ENCODE measurements at places on chromosomes 12 and 14.

DNA sequence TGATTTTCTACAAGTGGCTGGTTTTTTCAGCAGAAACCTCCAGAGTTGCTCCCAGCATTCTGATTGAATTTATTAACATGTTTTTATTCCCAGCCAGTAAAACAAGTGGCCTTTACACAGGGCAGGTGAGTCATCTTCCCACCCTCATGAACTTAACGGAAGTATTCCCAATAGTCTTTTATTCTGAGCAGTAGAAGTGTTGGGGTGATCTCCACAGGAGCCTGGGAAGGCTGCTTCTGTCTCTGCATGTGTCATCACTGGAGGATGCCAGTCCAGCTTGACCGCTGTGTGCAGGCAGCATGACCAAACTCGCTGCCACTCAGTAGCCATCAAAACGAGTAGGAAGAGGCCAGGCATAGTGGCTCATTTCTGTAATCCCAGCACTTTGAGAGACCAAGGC is 13.4 kb upstream of the DNAH10 start:
- no peak for DNase-seq
- H3K4me3 ChIP-seq: no peak overlapping the region

GRCh38 chr12:44510510-44510909 is 365.6 kb downstream of the NELL2 start:
- H3K36me3 ChIP-seq: no peaks in the 10 kb centered on the region
- no peak for DNase-seq
- no peak overlapping the region for H3K4me3 ChIP-seq
- H3K27ac ChIP-seq: no peak overlapping the region
- no peaks in the 10 kb centered on the region for H3K27me3 ChIP-seq

- H3K27me3 ChIP-seq: peaks cover 6% of the 10 kb centered on the region
- H3K4me3 ChIP-seq: no peak overlapping the region
- no peaks in the 10 kb centered on the region for H3K36me3 ChIP-seq
- no peaks in the 10 kb centered on the region for H3K4me1 ChIP-seq
These were observed 473.1 kb downstream of the EGLN3 start for GRCh38 chr14:33477797-33478196.

DNA sequence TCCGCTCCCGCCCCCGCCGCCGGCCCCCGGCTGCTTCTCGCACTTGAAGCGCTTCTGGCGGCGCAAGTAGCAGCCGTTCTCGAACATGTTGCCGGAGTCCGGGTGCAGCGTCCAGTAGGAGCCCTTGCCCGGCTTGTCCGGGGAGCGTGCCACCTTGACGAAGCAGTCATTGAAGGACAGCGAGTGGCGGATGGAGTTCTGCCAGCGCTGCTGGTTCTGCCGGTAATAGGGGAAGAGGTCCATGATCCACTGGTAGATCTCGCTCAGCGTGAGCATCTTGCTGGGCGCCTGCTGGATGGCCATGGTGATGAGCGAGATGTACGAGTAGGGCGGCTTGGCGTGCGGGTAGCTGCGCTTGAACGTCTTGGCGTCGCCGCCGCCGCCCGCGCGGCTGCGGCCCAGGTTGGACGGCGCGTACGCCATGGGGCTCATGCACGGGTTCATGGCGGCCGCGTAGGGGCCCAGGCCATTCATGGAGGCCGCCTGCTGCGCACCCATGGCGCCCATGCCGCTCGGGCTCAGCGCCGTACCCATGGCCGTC is 3.0 kb downstream of the FOXA1 start:
- peaks cover 42% of the 10 kb centered on the region for H3K4me1 ChIP-seq
- no peak for DNase-seq
- H3K27ac ChIP-seq: no peak overlapping the region
- H3K27me3 ChIP-seq: peaks cover 100% of the 10 kb centered on the region
- no peak overlapping the region for H3K4me3 ChIP-seq

DNA sequence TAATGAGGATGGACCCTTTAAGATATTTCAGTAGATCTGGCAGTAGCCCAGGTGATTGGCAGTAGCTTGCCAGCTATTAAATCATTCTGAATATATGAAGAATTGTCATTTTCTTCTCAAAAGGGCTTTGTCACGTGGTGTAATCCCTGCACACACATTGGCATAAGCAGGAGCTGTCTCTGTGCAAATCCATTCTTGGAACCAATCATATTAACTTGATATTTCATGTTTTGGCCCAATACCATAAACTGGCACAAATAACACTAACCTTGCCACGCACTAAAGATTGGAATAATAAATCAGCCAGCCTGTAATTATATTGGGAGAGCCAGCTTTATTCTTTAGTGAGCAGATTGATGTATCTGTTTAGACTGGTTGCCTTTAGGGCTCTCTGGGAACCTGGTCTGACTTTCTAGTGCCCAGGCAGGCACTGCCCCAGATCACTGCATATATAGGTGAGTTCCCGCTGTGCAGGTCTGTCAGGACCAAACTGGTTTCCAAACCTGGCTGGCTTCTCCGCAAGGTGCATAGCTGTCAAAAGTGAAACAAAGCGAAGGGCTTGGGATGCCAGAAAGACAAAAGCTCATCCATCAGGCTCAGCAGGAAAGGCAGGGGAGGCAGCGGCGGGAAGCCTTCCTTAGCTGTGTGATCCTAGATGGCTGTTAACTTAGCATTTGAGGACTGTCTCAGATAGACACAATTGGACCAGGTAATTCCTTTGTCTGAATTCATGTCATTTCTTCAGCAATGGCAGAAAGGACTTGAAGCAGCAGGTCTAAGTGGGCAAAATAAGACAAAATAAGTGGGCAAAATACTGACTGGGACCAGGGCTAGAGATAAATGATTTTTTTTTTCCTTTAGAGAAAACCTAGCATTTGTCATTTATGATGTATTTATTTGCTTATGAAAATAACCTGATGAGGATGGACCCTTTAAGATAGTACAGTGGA is 128.8 kb upstream of the DYRK2 start:
- DNase-seq: no peak
- no peaks in the 10 kb centered on the region for H3K36me3 ChIP-seq
- no peaks in the 10 kb centered on the region for H3K27me3 ChIP-seq
- no peaks in the 10 kb centered on the region for H3K4me1 ChIP-seq

- H3K4me3 ChIP-seq: no peak overlapping the region
- H3K4me1 ChIP-seq: no peaks in the 10 kb centered on the region
- no peak overlapping the region for H3K27ac ChIP-seq
- DNase-seq: no peak
These were observed 420.2 kb downstream of the SLC6A15 start for GRCh38 chr12:84492351-84492883.

DNA sequence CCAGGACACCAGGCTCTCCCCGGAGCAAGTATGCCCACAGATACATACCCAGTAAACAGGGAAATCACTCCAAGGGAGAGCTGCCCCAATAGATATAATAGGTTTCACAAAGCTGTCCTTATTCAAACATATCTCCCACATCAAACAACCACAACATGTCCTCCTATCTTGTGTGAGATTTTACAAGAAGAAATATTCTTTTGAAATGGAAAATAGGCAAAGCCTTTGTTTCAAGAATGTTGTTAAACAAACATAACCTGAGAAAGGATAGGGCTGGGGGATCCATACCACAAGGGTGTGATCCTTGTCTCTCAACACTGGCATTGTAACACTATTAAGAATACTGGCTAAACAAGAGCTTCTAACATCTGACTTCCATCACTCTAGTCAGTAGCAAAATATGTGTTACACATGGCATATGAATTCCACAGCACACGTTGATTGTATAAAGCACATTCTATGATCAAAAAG is 32.9 kb downstream of the LGR5 start:
- H3K27me3 ChIP-seq: peaks cover 11% of the 10 kb centered on the region
- no peaks in the 10 kb centered on the region for H3K4me1 ChIP-seq
- no peak for DNase-seq
- no peak overlapping the region for H3K4me3 ChIP-seq
- H3K36me3 ChIP-seq: no peaks in the 10 kb centered on the region
- H3K27ac ChIP-seq: no peak overlapping the region

- DNase-seq: no peak
- no peak overlapping the region for H3K4me3 ChIP-seq
- H3K27ac ChIP-seq: no peak overlapping the region
- peaks cover 22% of the 10 kb centered on the region for H3K4me1 ChIP-seq
- no peaks in the 10 kb centered on the region for H3K36me3 ChIP-seq
These were observed 127.1 kb downstream of the CAPZA3 start for GRCh38 chr12:18864900-18865561.

DNA sequence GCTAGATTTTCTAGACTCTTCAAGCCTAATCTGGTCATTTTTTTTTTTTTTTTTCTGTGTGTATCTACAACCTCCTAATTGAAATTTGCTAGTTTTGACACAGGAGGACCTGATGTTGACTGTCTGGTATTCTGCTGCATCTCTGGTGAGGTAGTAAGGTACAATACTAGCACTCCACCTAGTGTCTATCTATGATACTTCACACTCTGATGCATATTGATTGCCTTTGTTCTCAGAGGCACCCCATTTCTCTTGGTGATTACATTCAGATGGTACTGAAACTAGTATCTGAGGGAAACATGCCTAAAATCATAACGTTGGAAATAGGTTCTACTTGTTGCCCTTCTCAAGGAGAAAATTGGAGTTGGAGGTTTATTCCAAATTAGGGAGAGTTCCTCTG is 930.5 kb upstream of the NOVA1 start:
- no peak overlapping the region for H3K4me3 ChIP-seq
- no peaks in the 10 kb centered on the region for H3K4me1 ChIP-seq
- DNase-seq: no peak
- H3K27me3 ChIP-seq: no peaks in the 10 kb centered on the region
- H3K27ac ChIP-seq: no peak overlapping the region

DNA sequence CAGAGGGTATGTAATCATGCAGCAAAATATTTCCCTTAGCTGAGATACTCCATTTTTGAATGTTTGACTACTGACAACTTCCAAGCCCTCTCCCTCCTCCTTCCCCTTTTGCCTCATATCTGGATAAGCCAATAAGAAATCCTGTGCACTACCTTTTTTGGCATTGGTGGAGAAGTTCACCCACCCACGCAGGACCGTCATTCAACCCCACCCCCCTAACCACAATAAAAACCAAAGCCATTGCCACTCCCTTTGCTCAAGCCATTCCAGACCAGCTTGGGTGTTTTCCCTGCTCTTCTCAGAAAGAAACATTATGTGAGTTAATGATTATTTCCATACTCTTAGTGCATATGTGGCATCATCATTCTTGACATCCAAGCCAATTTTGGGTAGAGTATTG is 176.7 kb downstream of the PTPN11 start:
- no peaks in the 10 kb centered on the region for H3K36me3 ChIP-seq
- H3K4me3 ChIP-seq: no peak overlapping the region
- DNase-seq: no peak

GRCh38 chr12:81212996-81213696 is 135.3 kb downstream of the ACSS3 start:
- H3K4me3 ChIP-seq: no peak overlapping the region
- peaks cover 13% of the 10 kb centered on the region for H3K36me3 ChIP-seq
- H3K27me3 ChIP-seq: no peaks in the 10 kb centered on the region
- H3K27ac ChIP-seq: no peak overlapping the region
